NCI-H187 treated with DMSO at 0.1 percent for 48 hours (cell line): ENCODE measurements at places on chromosomes 3 and 15.

DNA sequence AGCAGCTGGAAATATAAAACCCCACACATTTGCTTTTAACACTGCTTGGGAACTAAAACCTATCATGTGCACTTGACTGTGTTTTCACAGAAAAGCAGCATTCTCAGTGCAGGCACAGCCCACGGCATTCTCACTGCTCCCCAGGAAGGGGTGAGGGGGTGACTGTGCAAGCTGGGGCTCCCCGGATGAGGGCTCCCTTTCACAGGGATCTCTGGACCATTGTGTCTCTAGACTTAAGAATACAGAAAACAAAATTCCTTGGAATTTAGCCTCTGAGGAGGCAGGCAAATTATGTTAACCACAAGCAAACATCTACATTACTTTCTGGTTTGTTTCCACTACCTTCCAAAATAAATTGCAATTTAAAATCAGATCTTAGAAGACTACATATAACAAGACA, 100.3 kb downstream of the FSIP1 start:
- no peak for DNase-seq

DNA sequence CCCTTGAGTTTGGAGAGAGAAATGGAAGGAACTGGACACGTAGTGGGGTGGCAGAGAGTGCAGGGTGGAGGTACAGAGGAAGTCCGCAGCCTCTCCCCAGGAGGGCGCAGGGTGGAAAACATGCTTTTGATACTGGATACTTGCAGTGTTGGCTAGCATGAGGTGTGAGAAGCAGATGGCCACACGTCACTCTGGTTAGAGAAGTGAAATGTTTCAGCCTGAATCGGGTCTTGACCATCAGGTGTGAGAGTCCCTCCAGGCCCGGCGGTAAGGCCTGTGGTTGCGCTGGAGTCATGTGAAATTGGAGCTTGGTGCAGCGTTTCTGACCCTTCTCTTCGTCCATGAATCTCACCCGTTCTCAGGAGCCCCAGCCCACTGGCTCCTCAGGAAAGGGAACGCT, 93.1 kb downstream of the GABRG3 start:
- DNase-seq, result no peak

- DNase-seq, result no peak
Measured at GRCh38 chr3:48088056-48088748, 72.0 kb upstream of the MAP4 start.

GRCh38 chr15:38714309-38715072, 149.9 kb upstream of the RASGRP1 start:
- DNase-seq, result no peak

DNA sequence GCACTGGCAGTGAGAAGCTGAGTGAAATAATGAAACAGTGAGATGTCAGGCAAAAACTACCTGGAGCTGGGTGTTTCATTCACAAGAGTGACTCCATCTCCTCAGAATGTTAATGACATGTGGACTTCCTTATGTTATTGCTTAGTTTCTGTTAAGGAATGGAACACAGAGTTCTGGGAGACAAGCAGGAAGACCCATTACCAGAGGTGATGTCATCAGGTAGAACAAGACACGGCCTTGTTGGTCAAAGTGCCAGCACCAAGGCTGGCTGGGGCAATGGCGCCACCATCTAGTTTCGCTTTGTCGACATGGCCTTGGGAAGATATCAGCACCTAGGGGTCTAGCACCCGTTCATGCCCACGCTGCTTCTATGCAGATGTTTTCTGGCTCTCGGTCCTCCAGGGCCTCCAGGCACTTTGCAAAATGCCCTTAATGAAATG, 252.2 kb downstream of the FAM43A start:
- DNase-seq, result no peak

- no peak for DNase-seq
Measured at GRCh38 chr3:120457827-120458226, 7.0 kb upstream of the FSTL1 start.
